ENCODE measurements at places on chromosomes 1 and 21.

- no peak for DNase-seq
Measured at GRCh38 chr1:30598571-30599114, 124.7 kb downstream of the MATN1 start.

- DNase-seq: no peak
Measured at GRCh38 chr21:34881421-34881820, 167.7 kb downstream of the RUNX1 start.

- DNase-seq: no peak
Measured at GRCh38 chr21:46374761-46375389, 50.9 kb downstream of the PCNT start.

DNA sequence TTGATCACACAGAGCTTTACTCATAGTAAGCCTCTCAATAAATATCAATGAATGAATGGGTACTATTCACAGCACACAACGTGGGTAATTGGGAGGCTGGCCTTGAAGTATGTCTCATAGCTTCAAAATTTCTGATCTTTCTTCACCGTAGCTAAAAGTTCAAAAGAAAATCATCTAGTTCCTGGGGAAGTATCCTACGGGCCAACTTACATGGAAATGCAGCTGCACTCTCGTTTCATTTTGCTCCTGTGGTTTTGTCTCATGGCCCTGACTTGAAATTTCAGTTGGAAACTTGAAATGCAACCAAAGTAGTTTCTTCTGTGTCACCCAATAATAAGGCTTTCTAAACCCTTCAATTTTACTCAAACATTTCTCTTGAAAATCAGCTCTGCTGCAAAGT, 76.1 kb upstream of the CNIH3 start:
- DNase-seq: no peak

- peak; percentile 58 for DNase-seq
Measured at GRCh38 chr1:116825720-116826438, 71.6 kb downstream of the CD2 start.

DNA sequence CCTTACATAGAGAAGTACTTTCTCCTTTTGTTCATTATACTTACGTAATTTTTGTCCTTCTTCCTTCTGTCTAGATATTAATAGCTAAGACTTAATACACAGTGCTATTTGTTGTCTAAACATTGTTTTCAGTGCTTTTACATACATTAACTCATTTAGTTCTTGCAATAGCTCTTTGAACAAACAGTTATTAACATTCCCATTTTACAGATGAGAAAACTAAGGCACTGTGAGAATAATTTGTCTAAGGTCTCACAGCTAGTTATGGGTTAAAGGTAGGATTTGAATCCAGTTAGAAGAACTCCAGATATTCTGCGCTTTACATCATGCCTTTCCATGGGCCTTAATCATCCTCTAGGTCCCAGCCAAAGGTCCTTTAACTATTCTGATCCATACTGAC, 19.6 kb downstream of the CCDC17 start:
- DNase-seq: no peak

DNA sequence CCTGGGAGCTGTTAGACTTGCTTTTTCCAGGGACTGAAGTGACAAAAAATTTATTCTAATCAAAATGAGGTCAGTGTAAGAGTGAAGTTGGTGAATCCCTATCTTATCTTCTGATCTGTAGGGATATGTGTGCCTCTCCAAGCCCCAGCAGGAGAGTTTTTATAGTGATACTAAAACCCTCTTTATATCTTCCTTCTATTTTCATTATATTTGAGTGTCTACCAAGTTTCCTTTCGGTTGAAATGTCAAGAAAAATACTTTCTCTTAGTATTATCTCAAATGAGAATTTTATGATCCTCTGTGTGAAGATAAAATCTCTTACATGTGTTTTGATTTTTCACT, 18.9 kb downstream of the C1orf21 start:
- DNase-seq: no peak

- DNase-seq: no peak
Measured at GRCh38 chr1:170203693-170204092, 57.9 kb downstream of the NTMT2 start.

- peak; percentile 89 for DNase-seq
Measured at GRCh38 chr1:24694380-24694843, 50.8 kb upstream of the CLIC4 start.

GRCh38 chr1:1861339-1861730, 29.6 kb downstream of the GNB1 start:
- no peak for DNase-seq

- DNase-seq: peak; percentile 98
Measured at GRCh38 chr1:150544204-150544603, 5.0 kb upstream of the ADAMTSL4 start.

GRCh38 chr1:230327892-230328284, 98.2 kb downstream of the PGBD5 start:
- no peak for DNase-seq

DNA sequence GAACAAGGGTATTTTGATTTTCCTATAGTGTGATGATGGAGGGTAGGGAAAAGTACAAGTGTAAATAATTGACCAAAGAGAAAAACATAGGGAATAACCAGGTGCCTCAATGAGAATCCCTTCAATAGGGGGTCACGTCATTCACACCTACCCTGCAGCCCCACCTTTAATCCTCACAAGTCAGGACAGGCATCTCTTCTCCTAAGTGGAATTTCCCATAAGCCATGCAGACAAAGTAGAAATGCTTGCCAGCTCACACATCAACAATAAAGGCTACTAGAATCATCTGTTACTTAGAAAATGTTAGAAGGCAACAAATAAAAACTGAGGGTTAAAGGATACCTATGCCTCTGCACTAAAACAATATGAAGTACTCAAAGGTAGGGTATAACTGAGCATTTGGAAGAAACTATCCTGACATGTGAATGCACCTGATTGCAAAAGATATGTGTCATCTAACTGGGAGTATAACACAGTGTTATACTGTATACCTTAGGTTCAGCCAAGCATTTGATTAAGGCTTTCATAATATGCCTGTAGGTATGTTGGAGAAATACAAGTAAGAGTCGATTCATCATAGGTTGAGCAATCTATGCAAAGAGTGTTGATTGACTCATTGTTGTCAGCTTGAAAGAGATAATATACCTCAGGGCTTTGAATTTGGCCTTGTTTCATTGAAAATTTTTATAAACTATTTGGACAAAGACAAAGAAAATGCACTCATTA, 32.4 kb upstream of the ATP1A1 start:
- DNase-seq: no peak

GRCh38 chr1:223035724-223036478, 107.1 kb downstream of the TLR5 start:
- no peak for DNase-seq

GRCh38 chr1:11044849-11045427, 2.1 kb downstream of the MASP2 start:
- no peak for DNase-seq

- no peak for DNase-seq
Measured at GRCh38 chr21:26570203-26570602, 2.9 kb downstream of the CYYR1 start.

GRCh38 chr1:13540866-13541265, 27.1 kb upstream of the LRRC38 start:
- no peak for DNase-seq

DNA sequence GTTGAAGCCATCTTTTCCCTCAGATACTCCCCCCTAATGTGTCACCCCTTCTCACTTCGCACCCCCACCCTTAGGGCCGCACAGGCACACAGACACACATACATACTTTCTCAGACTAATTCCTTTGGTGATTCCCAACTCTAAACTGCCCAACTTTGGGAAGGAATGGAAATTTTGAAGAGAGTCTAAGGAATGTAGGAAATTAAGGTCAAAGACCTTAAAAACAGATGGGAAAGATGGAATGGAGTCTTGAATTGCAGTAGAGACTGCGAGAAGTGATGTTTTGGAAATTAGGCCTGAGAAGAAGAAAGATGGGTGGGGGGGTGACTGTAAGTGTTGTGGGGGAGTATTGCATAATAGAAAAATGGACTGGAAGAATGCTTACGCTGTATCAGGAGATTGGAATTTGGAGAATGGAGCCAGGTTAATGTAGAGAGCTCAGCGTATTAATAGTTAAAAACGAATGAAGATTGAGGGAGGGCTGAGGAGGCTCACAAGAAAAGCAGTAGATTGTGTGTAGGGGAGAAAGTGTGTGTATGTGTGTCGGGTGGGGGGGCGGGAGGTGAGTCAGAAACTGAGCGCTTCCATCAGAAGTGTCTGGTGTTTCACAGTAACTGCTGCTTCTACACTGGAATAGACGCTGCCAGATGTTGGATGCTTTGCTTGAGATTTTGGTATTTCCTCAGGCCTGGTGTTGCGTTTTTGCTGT, 1.7 kb downstream of the PIP5K1A start:
- DNase-seq: no peak

DNA sequence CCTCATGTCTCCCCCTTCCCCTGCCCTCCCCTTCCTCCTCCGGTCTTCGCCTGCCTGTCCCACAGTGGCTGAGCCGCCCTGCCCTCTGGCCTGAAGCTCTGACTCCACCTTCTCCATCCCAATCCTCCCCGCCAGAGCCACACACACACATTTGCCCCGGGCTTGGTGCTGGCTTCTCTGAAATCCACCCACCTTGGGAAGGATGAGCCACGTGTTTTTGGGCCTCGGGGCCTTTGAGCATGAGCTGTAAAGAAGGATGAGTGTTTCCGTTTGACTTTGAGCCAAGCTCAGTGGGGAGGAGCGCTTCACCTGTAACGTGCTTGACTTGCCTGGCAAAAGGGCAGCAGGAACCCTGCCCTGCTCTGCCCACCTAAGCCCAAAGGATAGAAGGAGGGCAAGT, 295.1 kb downstream of the SIPA1L2 start:
- DNase-seq: no peak

- DNase-seq: no peak
Measured at GRCh38 chr21:42025376-42026081, 15.4 kb upstream of the ZBTB21 start.

DNA sequence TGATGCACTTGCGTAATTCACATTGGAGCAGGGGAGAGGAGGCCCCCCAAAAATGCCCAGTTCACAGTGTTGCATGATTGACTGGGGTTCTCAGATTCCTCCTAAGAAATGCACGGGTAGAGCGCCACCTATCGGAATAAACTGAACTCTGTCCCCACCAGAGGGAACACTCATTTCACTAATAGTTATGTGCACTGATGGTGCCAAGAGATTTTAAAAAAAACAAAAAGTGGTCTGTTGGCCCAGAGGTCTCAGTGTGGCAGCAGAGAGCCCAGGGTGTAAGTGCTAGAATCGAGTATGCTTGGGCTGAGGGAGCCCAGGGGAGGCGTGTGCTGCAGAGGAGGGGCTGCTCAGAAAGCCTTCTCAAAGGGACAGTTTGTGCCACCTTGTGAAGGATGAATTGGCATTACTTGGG, 6.9 kb downstream of the PINK1 start:
- DNase-seq: no peak

DNA sequence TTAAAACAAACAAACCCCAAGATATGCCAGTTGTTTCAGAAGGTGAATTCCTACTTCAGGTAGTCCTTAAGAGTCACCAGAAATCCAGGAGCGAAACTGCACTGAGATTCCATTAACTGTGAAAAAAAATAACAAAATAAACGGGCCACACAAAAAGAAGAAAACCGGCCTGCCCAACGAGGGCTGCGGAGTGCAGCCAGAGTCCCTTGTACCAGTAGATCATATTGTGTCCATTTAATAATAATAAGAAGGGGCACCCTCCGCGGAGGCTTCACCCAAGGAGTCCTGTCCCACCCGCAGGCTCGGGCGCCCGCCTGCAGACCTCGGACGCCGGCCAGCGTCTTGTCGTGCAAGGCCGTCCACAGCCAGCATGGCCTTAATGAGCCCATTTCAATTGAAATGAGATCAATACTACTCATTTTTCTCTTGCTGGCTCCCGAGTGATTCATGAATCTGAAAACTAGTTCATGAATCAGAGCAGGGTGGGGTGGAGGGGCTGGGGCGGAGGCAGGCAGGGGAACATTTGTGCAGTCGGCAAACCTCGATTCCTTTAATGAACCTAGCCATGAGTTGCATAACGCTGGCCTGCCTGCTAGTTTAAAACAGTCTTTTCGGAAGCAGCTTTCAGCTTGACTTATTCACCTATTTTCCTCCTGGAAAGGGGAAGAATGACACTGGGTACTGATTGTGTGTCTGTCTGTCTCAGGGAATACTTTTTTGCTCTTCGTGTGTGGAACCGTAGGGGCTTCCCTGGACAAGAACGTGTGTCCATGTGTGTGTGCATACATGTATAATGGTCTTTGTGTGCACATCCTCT, 113.1 kb upstream of the IRF2BP2 start:
- no peak for DNase-seq

DNA sequence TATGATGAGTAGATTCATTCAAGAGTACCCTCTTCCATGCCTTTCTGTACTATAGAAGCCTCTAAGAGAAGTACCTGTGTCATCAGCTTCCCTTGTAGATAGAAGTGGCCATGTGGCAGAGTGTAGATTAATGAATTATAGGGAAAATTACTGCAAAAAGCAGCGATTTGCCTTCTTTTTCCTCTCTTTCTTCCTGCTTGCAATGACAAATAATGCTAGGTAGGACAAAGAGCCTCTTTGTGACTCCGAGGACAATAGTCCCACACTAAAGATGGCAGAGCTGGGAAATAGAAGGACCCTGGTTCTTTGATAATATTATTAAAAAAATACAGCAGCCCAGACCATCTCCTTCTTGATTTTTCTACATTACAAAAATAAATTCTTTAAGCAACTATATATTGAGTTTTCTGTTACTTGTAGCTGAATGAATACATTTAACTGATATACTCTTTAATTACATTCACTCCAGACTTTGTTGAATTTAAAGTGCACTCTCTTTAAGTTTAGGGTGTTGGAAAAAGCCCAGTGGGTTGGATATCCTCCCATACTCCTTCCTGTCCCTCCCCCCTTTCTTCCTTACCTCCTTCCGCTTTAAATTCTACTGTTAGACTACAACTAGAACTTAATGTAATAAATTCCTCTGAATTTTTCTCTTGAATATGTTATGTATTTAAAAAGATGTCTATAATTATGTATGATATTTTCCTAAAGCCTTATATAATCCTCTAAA, 198.2 kb upstream of the APP start:
- DNase-seq: no peak

GRCh38 chr1:155044812-155045657, 6.1 kb upstream of the ADAM15 start:
- no peak for DNase-seq

DNA sequence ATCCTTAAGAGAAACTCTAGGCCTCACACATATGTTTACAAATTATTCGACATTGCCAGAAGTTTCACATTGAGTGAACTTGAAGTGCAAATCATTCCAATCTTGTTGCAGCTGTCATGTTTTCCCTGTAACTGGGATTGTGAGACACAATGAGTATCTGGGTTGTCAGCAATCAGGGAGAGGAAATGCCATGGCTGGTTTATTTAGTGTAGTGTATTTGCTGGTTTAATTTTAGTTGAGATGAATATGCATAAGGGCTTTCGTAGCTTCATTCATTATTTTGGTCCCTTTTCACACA, 54.2 kb upstream of the USP1 start:
- no peak for DNase-seq

GRCh38 chr1:76682138-76682537, 185.1 kb upstream of the ST6GALNAC5 start:
- DNase-seq: no peak

GRCh38 chr1:186212568-186213224, 162.4 kb downstream of the TPR start:
- peak; percentile 23 for DNase-seq
